Activated CD8-positive, alpha-beta memory T cell treated with anti-CD3 and anti-CD28 coated beads for 1 hour (primary cell): ENCODE measurements at places on chromosomes 4 and X.

DNA sequence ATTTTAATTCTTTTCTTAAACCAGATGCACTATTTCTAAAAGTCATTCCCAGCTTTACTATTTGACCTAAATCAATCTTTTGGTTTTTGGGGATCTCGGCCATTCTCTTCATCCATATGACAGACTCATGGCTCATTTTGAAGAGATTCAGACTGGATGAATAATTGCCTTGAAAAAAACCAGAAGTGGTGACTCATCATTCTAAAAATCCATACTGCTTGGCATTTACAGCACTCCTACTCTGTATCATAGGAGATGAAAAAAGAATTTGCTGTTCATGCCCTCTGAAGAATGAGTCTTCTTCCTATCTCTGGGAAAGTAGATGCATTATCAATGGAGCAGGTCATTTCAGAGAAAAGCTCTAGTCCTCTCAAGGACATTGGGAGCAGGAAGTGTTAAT is 220.5 kb upstream of the RPS6KA3 start:
- DNase-seq, result no peak

- DNase-seq, result no peak
Observed at GRCh38 chr4:121227341-121227792, 63.2 kb upstream of the TNIP3 start.

GRCh38 chr4:184807797-184808712 is 17.7 kb downstream of the ACSL1 start:
- DNase-seq, result no peak

GRCh38 chr4:1644891-1645657 is 39.0 kb downstream of the FAM53A start:
- no peak for DNase-seq

DNA sequence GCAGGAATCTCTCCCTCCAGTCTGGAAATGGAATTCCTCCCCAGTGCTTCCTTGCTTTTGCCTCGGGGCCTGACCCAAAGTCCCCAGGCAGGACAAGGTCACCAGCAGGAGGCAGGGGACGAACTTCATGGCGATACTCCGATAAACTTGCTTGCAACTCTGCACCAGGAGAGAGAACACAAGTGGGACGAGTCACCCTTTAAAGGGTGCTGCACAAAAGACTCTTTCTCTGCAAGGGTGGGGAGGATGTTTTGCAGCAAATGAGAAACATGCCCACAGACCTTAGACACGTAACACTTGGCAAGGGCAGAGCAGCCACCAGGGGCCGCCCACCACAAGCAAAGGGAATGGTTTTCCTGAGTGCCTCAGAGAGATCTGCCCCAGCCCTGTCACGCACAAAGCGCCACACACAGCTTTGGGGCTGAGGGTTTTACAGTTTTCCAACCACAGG is at the start of gene FGFBP2:
Gene FGFBP2 (minus strand): TSS at position 175 of the 451 bp plus-strand sequence. CDS start 46 bp downstream, at position 129.
- peak; percentile 44 for DNase-seq

GRCh38 chr4:108683479-108683878 is 33.1 kb downstream of the OSTC start:
- DNase-seq, result no peak

DNA sequence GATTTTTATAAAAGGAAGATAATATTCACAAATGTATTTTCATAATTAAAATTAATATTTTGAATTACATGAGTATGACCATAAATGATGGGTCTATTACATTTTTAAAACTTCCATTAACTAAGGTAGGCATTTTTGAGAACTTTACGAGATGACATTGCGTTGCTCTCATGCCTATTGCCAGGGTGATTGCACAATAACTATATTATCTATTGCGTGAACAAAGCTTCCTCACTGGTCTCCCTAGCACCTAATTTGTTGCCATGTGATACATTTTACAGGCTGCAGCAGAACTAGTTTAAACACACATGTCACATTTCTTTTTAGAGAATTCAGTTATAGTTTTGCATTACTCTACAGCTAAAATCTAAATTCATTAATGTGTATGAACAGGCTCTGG is 289.7 kb upstream of the GRID2 start:
- no peak for DNase-seq

DNA sequence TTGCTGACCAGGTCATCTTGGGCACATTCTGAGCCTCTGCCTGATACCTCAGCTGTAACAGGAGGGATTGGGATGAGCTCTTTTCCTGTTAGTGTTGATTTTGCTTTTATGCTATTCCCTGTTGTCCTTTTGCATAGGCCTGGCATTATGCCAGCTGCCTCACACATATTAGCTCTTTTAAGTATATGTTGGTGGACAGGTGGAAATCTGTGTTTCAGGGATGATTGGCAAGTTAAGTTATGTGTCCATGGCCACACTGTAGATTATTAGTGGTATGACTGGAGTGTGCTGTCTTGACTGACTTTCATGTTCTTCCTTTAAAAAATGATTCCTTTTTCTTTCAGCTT is 28.9 kb downstream of the NSD2 start:
- DNase-seq, result no peak

DNA sequence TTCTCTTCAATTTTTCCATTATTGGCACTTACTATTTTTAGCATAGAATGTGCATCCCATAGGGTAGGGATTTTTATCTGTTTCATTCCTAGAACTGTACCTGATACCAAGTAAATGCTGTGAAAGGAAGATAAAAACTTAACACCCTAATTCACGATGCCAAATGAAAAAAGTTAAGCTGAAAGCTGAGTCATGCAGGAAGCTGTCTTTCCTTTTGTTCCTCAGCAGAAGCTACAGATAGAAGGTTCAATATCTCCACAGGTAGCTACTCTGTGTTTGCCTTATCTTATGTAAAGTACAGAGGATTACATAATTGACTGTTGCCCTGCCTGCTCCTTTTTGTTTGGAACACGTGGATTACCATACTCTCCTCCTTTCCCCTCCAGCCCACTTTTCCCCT is 77.0 kb downstream of the LRP2BP start:
- DNase-seq, result no peak

DNA sequence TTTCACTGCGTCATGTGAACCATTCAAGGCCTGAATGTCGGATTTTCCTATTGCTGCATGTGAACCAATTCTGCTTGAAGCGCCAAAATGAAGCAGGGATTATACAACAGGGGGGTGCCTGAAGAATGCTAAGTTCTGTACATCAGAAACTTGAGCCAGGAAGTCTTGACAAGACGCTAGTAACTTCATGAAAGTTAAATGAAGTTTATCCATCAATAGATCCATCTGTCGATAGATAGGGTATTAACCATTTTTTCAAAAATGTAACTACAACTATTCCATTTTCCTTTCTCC is 590 bp upstream of the NAF1 start:
- no peak for DNase-seq

- DNase-seq, result no peak
Observed at GRCh38 chr4:4668355-4669210, 126.7 kb upstream of the STX18 start.

- no peak for DNase-seq
Observed at GRCh38 chrX:106894978-106895452, 8.1 kb downstream of the RIPPLY1 start.

GRCh38 chrX:65987811-65988210 is 52.1 kb downstream of the VSIG4 start:
- no peak for DNase-seq

DNA sequence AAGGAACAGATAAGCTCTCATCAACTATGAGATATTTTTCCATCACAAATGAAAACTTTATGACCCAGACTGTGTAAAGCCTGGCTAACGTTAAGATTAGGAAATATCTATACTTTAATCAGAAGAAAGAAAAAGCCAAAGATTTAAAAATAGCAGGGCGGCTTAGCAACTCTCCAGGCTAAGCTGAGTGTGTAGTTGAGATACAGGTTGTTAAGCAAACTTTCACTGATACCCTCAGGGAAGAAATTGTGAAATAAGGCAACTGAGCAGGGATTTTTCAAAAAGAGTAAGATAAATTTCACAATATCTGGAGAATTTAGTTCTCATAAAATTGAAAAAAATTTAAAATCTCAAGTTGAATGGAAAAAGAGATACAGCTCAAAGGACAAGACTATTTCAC is 382.0 kb downstream of the RAPGEF2 start:
- DNase-seq, result no peak

DNA sequence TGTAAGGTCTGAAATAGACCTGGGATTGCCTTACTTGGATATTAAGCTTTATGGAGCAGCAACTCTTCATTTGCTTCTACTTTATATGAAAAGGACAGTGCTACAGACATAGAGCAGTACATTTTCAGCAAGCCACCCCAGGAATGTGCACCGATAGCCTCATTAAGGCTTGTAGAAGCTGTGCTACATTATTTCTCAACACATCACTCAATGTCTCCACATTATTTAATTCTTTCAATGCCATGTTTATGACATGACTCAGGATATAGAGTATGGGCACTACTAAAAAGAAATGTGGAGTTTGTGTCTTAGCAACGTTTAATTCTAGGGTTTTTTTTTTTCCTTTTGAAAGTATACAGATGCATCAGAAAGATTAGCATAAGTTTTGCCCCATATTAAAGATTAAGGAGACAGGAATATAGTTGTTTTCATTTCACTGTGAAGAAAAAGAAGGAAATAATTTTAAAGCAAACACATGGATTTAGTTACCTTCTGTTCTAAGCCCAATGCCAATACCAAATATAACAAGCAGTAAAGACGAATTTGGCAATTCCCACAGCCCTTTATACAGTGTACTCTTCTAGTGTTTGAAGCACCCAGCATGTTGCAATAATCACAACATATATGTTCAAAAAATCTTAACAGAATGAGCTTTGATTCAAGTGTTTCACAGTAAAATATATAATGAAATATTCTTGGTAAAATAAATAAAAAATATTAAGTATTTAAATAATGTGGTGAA is 2140.1 kb upstream of the AGA start:
- DNase-seq, result no peak

DNA sequence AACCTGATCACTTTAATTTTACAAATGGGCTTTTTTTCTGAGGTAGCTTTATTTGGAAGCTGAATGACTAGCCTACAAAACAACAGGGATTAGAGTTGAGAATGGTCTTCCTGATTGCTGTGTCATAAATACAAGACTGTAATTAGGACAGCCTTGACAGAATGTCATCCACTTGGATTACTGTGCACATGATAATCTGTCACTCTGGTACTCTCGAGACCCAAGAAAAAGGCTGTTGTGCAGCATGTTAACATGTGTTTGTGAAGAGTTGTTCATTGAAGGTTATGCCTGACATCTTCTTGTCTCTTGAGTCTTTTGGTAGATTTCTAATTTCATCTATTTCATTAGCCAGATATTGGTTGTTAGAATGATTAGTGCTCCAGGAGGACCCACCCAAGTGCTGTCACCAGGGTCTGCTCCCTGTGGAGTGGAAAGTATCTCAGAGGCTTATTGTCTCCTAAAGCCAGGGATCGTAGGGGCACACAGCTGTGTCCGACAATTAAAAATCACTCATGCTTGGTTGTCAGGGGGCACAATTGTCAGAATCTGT is 212.2 kb upstream of the GPRIN3 start:
- DNase-seq, result no peak

GRCh38 chrX:45623266-45623665 is 422.6 kb upstream of the DIPK2B start:
- no peak for DNase-seq

GRCh38 chr4:171880136-171880535 is 66.9 kb downstream of the GALNTL6 start:
- DNase-seq, result no peak

DNA sequence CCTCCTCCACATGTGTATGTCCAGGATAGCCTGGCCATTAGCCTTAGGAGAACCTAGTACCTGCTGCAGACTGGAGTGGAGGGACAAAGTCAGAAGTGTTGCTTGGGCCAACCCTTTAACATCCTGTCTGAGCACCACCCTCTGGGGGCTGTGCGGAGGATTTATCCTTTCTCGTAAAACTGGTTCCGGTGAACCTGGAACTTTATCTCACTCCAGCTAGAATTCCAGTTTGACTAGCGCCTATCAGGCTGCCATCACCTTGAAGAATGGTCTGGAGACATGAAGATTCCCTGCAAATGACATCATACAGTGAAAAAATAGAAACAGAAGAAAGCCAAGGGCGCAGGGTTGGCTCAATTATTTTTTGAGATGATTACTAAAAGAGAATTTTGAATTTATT is 4.0 kb downstream of the TCEAL8 start:
- DNase-seq, result no peak

- no peak for DNase-seq
Observed at GRCh38 chr4:147309434-147309833, 171.5 kb upstream of the EDNRA start.

GRCh38 chr4:61896634-61897033 is 696.5 kb downstream of the ADGRL3 start:
- DNase-seq, result no peak

DNA sequence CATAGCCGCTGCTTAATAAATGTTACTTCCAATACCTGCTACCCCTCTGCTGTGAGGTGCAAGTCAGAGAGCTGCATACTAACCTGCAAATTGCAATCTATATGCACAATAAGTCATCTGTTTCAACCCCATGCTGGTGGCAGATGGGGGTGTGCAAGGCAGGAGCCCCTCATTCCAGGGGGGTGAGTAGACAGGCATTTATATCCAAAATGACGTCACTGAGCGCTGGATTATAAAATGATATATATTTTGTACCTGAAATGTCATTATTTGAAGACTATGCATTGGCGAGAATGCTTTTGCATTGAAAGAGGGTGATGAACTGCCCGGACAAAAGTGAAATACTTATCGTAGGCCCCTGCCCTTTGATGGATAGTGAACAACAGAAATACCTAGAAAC is 24.7 kb downstream of the RBMX2 start:
- DNase-seq, result no peak
